Hepatocyte (in vitro differentiated cells): ENCODE measurements at places on chromosomes 13 and 19. TPM values are rescaled to one million over a fixed set of nuclear protein-coding genes. Genes with fewer than 3 reads are reported as not detected.

Gene CYSLTR2
- 5.1 and 5.3 TPM in 2 replicates for polyA plus RNA-seq

DNA sequence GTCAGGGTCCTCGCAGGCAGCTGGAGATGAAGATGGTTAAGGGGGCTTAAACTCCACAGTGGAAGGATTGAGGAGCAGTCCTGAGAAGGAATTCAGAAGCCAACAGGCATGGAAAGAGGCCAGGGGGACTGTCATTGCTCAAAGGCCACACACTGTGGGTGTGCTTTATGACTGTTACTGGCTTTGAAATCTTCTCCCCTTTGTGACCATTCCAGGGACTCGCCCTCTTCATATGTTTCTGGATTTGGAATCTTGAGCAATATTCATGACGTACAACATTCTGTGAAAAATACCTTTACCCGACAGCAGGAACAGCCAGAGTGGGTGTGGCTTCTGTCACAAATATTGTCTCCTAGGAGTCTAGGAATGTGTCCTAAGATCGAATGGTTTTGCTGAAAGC lies 16.6 kb downstream of the CEACAM7 start:
- DNase-seq = no peak

Gene SLC6A16
- 0.27 and 1.1 TPM in 2 replicates for polyA plus RNA-seq

Gene KASH5
- polyA plus RNA-seq = not detected in 2 replicates
